SW 1271 (cell line): ENCODE measurements at places on chromosomes 1 and 21.

DNA sequence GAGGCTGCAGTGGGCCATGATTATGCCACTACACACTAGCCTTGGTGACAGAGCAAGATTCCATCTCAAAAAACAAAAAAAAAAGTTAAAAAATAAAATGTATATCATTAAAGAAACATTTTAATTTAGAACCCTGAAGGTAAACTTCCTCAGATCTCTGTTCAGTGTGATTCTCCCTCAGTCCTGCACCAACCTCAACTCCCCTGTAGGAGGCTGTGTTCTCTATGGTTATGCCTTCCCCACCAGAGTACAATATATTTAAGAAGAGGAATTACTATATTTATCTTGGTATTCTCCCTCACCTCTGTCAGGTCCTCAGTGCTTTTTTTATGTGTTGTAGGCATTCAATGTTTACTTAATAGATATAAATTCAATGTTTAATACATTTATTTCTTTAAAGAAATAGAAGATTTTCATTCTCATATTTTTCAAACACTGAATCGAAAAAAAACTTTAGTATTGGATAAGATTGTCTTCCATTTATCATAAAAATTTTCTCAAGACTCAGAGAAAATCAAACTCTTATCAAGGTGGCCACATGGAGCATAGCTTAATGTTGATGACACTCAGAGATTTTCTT, 4.8 kb upstream of the LRRC8B start:
- DNase-seq, result peak; percentile 22

GRCh38 chr1:19179597-19180264, 30.3 kb downstream of the UBR4 start:
- DNase-seq, result peak; percentile 15

GRCh38 chr1:211738691-211739301, 63.4 kb upstream of the NEK2 start:
- DNase-seq, result no peak

- no peak for DNase-seq
Observed at GRCh38 chr1:246786606-246787238, 62.5 kb downstream of the SCCPDH start.

GRCh38 chr1:24193046-24193445, 6.0 kb upstream of the IFNLR1 start:
- DNase-seq, result no peak

- DNase-seq, result no peak
Observed at GRCh38 chr1:33349081-33349759, 28.3 kb upstream of the A3GALT2 start.

DNA sequence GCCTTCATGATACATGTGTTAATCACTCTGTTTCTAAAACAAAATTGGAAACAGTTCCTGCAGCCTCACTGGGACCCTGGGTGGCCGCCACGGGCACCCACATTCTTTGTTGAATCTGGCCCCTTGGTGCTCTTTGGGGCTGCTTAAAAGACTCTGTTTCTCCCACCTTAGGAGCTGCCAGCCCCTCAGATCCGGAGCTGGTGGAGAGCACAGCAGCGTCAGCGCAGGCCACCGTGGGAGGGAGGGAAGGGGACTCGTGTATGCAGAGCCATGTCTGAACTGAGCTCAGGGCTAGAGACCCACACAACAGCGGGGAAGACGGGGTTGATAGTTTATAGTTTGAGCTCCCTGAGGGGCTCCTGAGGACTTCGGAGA, 121.2 kb downstream of the CNIH3 start:
- DNase-seq, result no peak

DNA sequence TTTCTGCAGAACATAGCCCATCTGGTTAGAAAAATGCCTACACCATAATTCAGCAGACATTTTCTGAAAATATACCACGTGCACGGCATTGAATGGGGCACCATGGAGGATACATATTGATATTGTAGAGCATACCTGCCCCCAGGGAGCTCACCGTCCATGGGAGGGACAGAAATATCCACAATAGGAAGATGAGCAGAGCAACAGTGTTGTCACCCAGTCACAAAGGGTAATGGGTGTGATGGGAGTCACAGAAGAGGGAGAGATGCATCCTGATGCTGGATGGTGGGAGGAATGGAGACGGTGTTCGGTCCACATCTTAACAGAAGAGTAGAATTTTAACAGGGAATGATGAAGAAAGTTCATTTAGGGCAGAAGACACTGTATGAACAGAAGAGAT, 51.4 kb downstream of the ATP1A1 start:
- DNase-seq, result no peak

DNA sequence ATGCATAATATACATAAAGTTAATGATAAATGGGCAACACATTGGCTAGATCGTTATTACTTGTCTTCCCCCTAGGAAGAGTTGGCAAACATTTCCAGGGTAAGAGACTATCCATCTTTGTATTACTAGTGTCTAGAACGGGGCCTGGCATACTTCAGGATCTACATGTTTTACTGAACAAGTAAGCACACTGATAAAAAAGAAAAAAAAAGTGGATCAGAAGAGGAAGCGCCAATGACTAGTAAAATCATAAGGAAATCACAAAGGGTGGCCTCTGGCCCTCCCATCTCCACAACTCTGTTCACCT, 482 bp downstream of the TM2D1 start:
- no peak for DNase-seq

- no peak for DNase-seq
Observed at GRCh38 chr1:63739452-63739851, 34.4 kb upstream of the ROR1 start.

DNA sequence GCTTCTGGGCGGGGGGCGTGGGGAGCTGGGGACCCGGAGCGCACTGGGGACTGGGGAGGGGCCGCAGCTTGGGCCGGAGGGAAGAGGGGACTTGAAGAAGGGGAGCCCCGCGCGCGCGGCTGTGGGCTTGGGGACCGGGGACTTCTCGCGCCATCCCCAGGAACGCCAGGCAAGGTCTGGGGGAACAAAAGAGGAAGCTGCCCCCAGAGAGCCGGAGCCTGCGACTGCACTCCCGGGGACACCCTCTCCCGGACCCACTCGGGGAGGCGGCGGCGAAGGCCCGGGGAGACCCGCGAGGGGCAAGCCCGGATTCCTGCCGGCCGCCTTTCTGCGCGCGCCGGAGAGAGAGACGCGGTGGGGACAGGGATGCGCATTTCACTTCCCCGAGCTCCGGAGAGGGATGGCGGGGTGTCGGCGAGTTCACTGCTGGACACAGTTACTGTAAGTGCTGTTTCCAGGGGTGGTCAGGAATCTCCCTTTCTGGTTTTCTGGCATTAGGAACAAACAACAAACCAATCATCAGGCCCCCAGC, 732 bp downstream of the ABCG1 start:
- DNase-seq, result no peak

GRCh38 chr1:53299233-53299632, 28.6 kb downstream of the LRP8 start:
- DNase-seq, result no peak

- no peak for DNase-seq
Observed at GRCh38 chr1:245306628-245307410, 152.0 kb downstream of the KIF26B start.

DNA sequence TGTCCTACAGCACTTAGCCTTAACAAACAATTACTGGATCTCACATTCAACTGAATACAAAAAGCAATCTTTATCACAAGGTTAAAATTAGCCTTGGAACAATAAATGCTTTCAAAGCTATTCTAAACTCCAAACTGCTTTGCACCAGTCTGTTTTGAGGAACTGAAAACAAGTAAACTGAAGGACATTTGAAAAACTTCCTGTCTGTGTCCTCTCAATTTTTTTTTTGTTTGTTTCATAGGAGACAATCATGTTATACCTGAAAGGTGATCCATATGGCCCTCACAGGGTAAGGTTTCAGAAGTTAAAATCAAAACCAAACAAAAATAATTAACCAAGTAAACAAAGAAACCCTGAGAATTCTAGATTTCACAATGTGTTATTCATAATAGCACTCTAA, 459.1 kb downstream of the DPYD start:
- no peak for DNase-seq

DNA sequence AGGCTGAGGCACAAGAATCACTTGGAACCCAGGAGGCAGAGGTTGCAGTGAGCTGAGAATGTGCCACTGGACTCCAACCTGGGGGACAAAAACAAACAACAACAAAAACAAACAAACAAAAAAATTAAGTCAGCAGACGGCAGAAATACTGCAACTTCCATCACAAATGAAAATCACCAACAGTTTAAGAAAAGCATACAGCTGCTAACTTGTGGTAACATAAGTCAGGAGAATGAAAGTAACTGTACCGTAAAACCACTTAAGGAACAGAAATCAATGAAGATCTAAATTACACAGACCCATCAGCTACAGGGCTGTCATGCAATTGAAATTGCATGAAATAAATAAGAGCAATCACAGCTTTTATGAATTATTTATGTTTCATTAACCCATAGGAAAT, 25.0 kb downstream of the MCOLN2 start:
- no peak for DNase-seq

DNA sequence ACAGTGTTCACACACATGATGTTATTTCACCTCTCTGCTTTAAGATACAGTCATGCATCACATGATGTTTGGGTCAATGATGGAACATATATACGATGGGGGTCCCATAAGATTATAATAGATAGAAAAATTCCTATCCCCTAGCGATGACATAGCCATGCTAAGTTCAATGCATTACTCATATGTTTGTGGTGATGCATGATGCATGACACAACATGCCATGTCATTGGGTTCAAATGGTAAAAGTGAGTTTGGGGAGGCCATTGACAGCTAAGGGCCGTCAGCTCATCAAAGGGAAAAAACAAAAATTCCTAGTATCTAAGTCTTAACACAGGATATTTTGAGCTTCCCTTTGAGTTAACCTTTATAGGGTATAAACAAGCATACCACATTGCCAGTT, 73.6 kb downstream of the ATP1A1 start:
- DNase-seq, result no peak

- DNase-seq, result no peak
Observed at GRCh38 chr1:224694969-224695368, 78.9 kb downstream of the CNIH3 start.

- DNase-seq, result no peak
Observed at GRCh38 chr1:75125161-75125726, 8.9 kb upstream of the LHX8 start.

DNA sequence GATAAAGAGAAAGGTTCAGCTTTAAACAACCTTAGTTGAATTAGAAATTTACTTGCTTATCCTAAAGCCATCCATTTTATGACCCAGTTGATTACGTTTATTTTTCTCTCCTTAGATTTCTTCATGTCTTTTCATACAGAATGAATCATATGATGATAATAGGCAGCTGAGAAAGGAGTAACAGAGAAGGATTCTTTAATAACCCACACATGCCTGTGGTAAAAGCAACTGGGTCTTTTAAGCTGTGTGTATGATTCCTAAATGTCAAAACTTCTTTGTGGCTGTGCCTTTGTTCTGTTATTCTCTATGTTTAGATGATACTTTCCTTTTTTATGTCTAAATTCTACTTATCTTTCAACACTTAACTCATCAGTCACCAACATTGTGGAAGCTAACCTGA, 626.5 kb downstream of the NCAM2 start:
- no peak for DNase-seq

DNA sequence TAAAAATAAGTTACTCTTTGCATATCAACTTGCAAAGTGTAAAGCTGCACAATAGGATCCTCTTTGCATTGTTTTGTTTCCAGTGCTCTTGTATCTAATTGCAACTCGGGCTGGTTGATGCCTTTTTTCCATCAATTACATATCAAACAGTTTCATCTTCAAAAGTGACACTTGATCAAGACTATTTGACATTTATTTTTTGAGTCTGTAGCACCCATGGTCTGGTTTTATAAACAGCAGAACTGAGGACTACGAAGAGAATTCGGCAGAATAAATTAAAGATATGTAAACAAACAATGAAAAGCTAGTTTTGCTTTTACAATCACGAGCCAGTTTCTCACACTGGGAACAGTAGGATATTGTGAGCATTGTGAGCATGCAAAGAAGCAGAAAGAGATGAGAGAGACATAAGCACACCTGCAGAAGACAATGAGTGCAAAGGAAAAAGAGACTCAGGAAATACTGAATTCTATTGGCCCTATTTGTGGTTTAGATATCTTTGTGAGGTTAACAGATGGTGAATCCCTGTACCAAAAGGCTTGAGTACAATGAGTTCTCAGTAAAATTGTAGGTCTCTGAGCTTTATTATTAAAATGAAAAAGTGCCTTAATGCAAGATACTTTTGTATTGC, 45.4 kb downstream of the RPL5 start:
- no peak for DNase-seq

DNA sequence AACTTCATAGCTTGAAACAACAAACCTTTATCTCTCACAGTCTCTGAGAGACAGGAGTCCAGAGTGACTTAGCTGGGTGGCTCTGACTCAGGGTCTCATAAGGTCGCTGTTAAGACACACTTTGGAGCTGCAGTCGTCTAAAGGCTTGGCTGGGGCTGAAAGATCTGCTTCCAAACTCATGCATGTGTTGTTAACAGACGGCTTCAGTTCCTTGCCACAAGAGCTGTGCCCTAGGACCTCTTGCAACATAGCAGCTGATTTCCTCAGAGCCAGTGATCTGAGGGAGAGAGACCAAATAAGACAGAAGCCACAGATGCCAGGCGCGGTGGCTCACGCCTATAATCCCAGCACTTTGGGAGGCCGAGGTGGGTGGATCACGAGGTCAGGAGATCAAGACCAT, 176.8 kb downstream of the DISC1 start:
- no peak for DNase-seq

GRCh38 chr1:34656299-34656698, 98.5 kb upstream of the GJB5 start:
- no peak for DNase-seq

DNA sequence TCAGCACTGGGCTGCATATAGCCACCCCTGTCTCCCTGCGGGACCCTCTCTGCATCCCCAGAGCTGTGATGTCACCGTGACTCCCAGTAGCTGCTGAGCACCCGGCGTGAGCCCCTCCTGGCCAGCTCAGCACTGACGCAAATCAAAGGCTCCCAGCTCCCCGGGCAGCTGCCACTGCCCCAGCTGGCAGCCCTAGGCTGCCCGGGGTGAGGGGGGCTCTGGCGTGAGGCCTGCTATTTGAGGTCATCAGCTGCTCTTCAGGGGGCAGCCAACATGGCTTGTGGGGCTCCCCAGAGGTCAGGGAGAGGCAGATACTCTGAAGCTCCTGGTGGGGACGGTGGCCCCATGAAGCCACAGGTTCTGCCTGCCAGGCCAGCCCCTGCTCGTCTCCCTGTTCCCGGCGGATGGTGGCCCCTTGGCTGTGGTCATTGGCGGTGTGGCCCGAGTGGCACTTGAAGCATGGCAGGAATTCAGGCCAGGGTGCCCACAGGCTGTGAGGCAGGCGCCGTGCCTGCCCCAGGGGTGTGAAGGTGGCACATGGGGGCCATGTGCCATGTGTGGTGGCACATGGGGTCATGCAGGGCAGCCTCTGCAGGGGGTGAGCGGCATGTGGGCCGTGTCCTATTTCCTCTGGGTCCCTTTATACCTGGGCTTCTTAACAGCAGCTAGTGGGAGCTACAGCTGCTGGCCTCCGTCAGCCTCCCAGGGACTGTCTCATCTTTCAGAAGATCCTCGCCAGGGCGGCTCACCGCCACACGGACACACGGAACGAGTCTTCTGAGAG, 85.4 kb downstream of the SIK1 start:
- DNase-seq, result no peak

- DNase-seq, result no peak
Observed at GRCh38 chr1:17119773-17120480, 676 bp upstream of the PADI2 start.
